ENCODE measurements at places on chromosomes 2 and 18. TPM values are rescaled to one million over a fixed set of nuclear protein-coding genes. Genes with fewer than 3 reads are reported as not detected.

CNDP1 gene
- polyA plus RNA-seq = 1.2 TPM

UGT1A5 gene
- not detected for polyA plus RNA-seq

TUBA3D gene
- polyA plus RNA-seq = 0.33 TPM

EML6 gene
- polyA plus RNA-seq = 13.3 TPM

GPATCH11 gene
- polyA plus RNA-seq = 10.8 TPM

AOX1 gene
- polyA plus RNA-seq = 2.2 TPM

REG3A gene
- not detected for polyA plus RNA-seq

TBR1 gene
- polyA plus RNA-seq = 0.04 TPM

UNC50 gene
- polyA plus RNA-seq = 71.6 TPM

- no peak for DNase-seq
Measured at GRCh38 chr2:100928235-100928634, 73.9 kb upstream of the RPL31 start.

DNA sequence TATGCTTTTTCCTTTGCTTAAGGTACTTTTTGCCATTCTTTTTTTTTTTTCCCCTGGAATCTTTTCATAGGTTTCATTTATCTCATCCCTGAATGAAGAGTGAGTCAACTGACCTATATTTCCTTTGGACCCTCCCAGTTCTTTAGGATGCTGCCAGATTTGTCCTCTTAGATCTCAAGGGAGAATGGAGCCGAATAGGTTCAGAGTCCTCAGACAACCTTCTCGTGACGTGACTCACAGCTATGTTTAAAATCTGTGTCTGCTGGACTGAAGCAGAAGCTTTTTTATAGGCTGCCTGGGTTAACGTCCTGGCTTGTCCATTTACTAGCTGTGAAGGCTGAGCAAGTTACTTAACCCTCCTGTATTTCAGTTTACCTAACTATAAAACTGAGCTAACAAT, 358.6 kb downstream of the DLGAP1 start:
- DNase-seq = no peak

GRCh38 chr2:109305490-109306167, 176.6 kb downstream of the SH3RF3 start:
- no peak for DNase-seq

DNA sequence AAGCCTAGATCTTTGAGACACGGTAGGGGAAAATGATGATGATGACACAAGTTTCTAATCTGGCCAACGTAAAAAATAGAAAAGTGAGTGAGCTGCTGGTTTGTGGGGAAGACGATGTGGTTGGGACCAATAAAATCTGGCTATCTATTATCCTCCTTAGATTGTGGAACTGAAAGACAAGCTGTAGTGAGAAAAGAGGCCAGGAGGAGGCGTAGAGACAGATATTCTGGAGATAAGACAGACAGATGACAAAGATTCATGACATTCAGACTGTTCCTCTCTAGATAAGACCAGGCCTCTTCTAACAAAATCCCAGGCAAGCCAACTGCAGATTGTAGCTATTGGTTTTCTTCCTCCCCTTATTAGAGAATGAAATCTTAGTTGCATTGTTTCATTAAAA, 376.3 kb upstream of the UBE2E3 start:
- no peak for DNase-seq

- DNase-seq = no peak
Measured at GRCh38 chr2:219285894-219286425, 6.8 kb downstream of the DNAJB2 start.

GRCh38 chr2:85243101-85244072, 84.4 kb downstream of the TGOLN2 start:
- DNase-seq = no peak

- DNase-seq = no peak
Measured at GRCh38 chr2:55175254-55176093, 56.6 kb downstream of the CLHC1 start.

DNA sequence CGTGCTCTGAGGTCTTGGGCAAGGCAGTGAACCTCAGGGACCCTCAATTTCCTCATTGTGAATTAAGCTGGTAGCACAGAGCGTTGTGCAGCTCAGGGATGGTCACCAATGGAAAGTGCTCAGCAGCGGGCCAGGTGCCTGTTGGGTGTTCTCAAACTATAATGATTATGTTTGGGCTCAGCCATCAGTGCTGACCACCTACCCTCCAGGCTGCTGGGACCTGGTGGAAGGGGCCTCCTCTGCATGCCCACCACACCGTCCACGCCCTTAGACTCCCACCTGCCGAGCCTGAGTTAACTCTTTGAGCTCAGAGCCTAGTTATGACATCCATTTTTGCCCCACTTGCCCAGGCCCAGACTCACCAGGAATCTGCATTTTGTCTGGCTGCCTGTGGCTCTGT, 35.0 kb downstream of the GLI2 start:
- DNase-seq = no peak

DNA sequence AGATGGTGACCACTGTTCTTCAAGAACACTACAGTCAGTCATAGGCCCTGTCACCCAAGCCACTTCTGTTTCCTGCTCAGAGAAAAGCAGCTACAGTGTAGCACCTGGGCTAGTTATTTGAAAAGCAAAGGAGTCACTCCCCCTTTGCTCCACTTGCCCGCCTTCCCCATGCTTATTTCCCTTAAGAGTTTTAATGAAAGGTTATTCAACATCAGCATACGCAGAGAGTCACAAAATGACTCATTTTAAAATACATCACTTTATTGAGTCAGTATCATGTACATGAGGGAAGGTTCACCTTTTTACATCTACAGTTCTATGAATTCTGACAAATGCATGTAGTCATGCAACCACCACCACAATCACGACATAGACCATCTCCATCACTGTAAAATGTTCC, 71.3 kb downstream of the TNFRSF11A start:
- no peak for DNase-seq

GRCh38 chr2:134900151-134900550, 18.5 kb upstream of the CCNT2 start:
- no peak for DNase-seq

DNA sequence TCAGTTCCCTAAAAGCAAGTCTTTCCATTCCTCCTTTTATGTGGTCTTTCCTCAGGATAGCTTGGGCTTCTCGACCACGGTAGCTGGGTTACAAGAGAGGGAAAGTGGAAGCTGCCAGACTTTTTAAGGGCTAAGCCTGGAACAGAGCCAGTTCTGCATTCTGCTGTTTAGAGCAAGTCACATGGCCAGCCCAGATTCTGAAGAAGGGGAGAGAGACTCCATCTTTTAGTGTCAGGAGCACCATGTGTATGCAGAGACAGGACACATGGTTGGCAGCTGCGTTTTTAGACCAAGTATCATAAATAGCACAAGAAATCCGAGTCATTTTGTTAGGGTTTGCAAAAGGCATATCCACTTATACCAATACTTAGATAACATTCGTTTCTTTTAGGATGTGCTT, 4.7 kb downstream of the HMSD start:
- DNase-seq = no peak

- DNase-seq = no peak
Measured at GRCh38 chr18:70659036-70659925, 370.4 kb downstream of the SOCS6 start.

GRCh38 chr2:109392140-109392539, 221.6 kb downstream of the SEPTIN10 start:
- DNase-seq = no peak

DNA sequence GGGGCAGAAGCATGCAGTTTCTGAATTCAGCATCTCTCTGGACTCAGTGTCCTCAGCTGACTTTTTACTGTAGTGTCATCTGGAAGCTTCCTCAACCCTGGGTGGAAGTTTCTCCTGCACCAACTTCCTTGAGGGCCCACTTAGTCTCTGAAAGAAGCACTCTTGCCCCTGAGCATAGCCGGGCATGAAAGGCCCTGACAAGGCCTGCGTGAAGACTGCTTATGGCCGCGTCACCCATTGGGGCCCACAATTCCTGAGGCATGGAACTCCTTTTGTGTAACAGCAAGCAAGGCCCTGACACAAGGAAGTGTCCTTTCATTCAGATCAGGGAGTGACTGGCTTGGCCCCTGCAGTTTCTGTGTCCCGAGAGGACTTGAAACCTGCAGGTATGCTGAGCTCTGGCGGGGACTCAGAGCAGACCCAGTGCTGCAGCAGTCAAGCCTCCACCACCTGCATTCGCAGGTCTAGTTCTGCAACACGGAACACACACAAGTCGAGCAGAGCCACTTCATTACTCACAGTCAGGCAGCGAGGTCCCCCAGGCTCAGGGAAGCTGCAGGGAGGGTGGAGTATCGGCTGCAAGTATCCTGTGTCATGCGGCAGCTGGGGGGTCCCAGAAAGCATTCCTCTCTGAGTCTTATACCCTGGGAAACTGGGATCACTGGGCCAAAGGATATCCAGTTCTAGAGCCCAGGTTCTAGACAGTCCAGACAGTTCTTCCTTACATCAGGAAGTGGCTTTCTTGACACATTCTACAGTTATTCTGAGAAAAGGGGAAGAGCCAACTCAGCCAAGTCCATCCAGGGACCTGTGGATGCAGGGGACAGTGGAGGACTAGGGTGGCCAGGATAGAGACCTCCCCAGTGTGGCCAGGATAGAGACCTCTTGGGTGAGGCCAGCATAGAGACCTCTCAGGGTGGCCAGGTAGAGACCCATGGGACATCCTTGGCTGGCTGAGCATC, 35.6 kb upstream of the PRLH start:
- DNase-seq = no peak

DNA sequence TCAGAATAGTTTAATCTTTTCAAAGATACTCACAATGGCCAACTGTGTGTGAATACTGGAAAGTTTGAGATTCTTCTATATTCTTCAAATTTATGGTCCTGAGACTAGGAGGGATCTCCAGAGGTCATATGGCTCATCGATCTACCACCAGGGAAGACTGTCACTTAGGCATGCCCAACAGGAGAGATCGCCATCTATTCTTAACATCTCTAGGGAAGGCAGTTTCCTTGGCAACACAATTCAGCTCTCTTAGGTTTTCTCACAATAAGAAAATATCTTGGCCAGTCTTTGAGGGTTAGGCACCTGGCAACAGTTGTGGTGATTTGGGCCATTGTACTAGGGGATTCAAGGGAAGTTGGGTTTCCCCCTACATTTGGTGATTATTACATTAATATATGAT, 107.2 kb downstream of the GALNT3 start:
- no peak for DNase-seq

- DNase-seq = no peak
Measured at GRCh38 chr2:238282861-238283738, 5.3 kb downstream of the PER2 start.

- DNase-seq = no peak
Measured at GRCh38 chr2:168602846-168603401, 146.9 kb downstream of the CERS6 start.

GRCh38 chr18:36352384-36352783, 54.9 kb downstream of the FHOD3 start:
- DNase-seq = no peak

DNA sequence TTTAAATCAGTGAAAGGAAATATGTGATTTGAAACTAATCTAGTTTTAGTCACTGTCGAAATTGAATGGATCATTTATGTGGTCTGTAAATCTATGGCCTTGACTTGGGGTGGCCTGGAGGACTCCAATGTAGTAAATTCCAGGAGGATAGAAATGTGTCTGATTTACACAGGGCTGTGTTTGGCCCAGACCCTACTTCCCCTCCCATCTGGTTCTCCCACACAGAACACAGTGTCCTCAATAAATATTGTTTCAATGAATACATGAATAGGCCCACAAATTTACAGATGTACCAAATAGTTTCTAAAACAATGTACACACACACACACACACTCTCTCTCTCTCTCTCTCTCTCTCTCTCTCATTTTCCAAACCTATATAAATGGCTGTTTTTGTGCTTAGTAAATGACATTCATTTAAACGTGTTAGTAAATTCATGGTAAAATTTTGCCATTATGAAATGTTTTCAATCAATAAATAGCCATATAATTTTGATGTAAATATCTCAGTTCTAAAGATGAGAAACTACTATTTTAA, 1.9 kb downstream of the CCDC68 start:
- DNase-seq = no peak

GRCh38 chr2:176356251-176356650, 87.0 kb downstream of the MTX2 start:
- DNase-seq = no peak

DNA sequence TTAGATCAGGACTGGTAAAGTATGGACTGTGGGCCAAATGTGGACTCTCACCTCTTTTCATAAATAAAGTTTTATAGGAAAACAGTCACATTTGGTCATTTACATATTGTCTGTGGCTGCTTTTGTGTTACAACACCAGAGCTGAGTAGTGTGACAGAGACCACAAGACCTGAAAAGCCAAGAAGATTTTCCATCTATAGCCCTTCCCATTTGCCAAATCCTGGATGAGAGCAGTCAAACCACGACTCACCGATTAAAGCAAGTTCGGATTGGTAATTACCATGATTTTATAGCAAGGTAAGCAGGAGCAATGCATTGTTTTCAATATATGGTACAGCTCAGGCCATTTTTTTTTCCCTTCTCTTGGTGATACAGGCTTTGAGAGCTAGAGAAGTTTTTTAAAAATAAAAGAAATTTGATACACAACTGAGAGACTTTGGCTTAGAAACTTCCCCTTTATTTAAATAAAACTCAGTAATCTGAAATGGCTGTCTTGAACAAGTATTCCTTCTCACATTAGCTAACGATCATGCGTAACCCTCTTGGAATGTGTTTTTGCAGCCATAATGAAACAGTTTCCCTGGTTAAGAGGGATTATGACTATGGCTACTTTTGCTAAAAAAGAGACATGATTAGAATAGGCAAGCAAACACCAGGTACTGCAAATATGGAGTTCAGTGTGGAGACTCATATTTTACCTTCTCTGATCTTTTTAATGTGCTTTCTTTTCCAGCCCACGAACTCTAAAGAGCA, 9.5 kb upstream of the MALL start:
- DNase-seq = no peak

GRCh38 chr2:74291218-74291544, 52.0 kb downstream of the SLC4A5 start:
- DNase-seq = no peak

- no peak for DNase-seq
Measured at GRCh38 chr2:158315000-158315399, 141.6 kb downstream of the CCDC148 start.

GRCh38 chr18:63299837-63300745, 19.5 kb downstream of the BCL2 start:
- no peak for DNase-seq

- DNase-seq = no peak
Measured at GRCh38 chr18:13380691-13381070, 162.1 kb downstream of the LDLRAD4 start.

- peak; percentile 57 for DNase-seq
Measured at GRCh38 chr2:113324684-113325160, 46.0 kb upstream of the PAX8 start.

DNA sequence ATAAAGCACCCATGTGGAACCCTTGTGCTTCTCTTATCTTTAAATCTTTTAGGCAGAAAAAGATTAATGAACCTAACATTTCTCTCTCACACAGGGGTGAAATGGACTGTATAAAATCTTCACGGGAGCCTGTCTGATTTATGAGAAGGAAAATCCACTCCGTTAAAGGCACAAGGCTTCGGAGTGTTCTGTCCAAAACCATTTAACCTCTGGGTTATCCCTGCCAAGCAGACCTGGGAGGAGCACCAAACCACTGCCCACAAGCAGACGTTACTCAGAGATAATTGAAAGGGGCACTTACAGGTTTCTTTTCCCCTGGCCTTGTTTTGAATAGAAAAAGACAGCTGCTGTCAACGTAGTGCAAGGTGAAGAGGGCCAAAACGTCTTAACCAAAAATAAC, 184.4 kb upstream of the DOK6 start:
- no peak for DNase-seq

- no peak for DNase-seq
Measured at GRCh38 chr2:86433137-86433536, 8.0 kb upstream of the KDM3A start.

All from right renal cortex interstitium (tissue), 3 donors.